ENCODE measurements at places on chromosomes 6 and 20. TPM values are rescaled to one million over a fixed set of nuclear protein-coding genes. Genes with fewer than 3 reads are reported as not detected.

GRCh38 chr6:1775441-1775840 is 165.7 kb downstream of the FOXC1 start:
- no peak for DNase-seq

The IER3 gene
- total RNA-seq = 13.5 TPM

- DNase-seq = no peak
These were observed 5.7 kb downstream of the EBF4 start for GRCh38 chr20:2698186-2698817.

- no peak for DNase-seq
These were observed at the start of gene MUC21 for GRCh38 chr6:30983439-30983838. MUC21 (plus strand) TSS chr6:30983718; CDS start chr6:30983959, 241 bp downstream.

The CALHM5 gene
- 0.10 TPM for total RNA-seq

- no peak for DNase-seq
These were observed 21.5 kb upstream of the MRGBP start for GRCh38 chr20:62774762-62775161.

- no peak for DNase-seq
These were observed 88.1 kb downstream of the SYNJ2 start for GRCh38 chr6:158069800-158070195.

The NTSR1 gene
- 4.0 TPM for total RNA-seq

DNA sequence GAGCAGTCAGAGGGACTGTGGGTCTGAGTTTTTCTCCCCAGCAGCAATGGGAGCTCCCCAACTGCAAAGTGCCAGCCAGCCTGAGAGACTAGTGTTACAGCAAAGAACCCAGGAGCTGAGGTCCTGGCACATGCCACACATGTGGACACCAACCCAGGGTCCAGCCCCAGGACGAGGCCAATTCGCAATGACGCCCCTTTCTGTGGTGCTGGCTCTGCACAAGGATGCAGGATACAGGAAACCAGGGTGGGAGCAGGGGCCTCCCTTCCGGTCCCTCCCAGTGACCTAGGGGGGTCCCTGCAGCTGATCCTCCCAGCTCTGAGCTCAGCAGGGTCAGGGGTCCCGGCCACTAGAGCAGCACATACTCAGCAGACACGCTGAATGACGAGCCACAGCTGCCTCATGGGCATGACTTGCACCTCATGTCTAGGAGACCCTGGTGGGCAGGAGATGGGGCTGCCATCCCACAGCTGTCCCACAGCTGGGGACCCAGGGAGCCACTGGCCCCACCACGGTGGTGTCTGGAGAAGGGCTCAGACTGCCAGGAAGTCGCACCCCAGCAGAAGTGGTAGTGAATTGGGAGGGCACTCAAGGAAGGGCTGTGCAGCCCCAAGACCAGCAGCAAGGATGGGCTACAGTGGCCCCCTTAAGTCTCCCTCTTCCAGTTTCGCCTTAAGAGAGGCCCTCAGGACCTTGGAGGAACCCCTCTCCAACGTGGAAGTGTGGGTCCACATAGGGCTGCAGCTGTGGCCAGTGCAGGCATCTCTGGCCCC is 3.6 kb downstream of the ARFRP1 start:
- no peak for DNase-seq

GRCh38 chr20:23362392-23363256 is 642 bp downstream of the GZF1 start:
- DNase-seq = peak; percentile 69

The NOX3 gene
- not detected for total RNA-seq

DNA sequence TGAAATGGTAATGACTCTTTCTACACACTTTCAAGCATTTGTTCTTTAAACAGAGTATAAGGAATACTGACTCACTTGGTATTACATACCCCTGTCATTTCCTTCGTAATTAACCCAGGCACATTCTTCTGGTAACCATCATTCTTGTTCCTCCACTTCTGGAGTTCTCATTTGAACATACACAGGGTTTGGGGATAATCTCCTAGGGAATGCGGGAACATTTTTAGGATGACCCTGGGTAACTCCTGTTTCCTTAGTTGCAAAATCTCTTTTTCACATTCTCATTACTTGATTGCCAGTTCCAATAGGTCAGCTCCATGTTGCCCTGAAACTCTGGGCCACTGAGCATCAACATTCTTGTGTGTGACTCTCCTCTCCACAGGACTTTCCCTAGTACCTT is 51.5 kb upstream of the E2F3 start:
- no peak for DNase-seq

- DNase-seq = no peak
These were observed 41.9 kb downstream of the PLEKHG1 start for GRCh38 chr6:150641398-150642139.

GRCh38 chr20:62830251-62830650 is 13.4 kb downstream of the COL9A3 start:
- no peak for DNase-seq

DNA sequence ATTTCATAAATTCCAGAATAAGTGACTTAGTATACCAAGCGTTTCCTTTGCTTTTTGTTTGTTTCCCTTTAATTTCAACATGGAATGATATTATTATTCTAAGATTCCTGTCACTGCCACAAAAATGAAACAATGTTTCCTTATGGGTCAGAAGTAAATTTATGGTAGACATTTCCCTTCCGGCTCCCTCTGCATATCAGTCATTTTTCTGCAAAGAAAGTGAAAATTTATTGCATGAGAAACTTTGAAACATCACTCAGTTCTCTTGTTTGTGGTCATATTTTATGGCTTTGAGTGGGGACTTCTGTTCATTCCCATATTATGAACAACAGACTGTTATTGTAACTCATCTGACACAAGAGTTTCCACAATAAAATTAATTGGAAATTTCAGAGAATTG is 97.8 kb downstream of the NKAIN2 start:
- DNase-seq = no peak

DNA sequence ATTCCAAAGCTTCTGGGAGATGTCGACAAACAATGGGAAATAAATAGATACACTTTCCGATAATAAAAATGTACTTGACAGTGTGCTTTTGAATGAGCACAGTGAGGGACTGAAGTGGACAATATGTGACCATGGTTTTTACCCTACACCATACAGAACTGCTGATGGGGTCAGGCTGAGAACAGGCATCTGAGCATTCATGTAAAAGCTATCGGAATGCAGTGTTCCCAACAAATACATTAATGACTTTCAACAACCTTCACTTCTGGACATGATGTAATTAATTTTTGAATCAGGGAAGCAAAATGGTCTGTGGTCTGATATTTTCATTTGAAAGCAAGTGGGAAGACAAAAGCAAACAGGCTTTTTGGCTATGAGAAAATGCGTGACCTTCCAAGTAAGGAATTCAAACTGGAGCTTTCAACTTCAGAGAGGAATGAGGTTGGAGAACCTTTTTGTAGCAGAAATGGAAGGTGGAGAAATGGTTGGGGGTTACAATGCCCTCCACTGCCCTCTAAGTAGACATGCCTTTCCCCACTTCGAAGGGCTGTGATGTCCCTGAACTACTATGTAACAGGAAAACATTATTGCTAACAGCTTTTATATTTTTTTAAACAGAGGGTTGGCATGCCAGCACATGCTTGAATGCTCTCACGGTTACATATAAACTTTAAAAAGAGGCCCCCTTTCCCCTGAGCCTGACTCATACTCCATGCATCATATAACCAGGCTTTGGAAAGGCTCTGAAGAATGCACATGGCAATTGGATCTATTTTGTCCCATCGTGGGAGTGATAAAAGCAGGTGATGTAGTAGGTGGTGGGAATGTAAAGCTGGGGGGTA is 203.5 kb upstream of the CITED2 start:
- no peak for DNase-seq

The DYNLT2 gene
- 1.7 TPM for total RNA-seq

The CDH4 gene
- total RNA-seq = 1.2 TPM

GRCh38 chr6:159095616-159096015 is 50.8 kb upstream of the TAGAP start:
- DNase-seq = no peak

The HMGCLL1 gene
- 6.3 TPM for total RNA-seq

GRCh38 chr6:137768935-137769334 is 98.1 kb upstream of the TNFAIP3 start:
- DNase-seq = no peak

- DNase-seq = no peak
These were observed 113.1 kb downstream of the SYNDIG1 start for GRCh38 chr20:24582373-24583168.

GRCh38 chr20:50915424-50915823 is 15.8 kb downstream of the ADNP start:
- DNase-seq = no peak

The AURKA gene
- total RNA-seq = 12.4 TPM

The BMP6 gene
- 0.25 TPM for total RNA-seq

The TFAP2B gene
- total RNA-seq = not detected

GRCh38 chr20:64000906-64001305 is 20.0 kb downstream of the PRPF6 start:
- no peak for DNase-seq

DNA sequence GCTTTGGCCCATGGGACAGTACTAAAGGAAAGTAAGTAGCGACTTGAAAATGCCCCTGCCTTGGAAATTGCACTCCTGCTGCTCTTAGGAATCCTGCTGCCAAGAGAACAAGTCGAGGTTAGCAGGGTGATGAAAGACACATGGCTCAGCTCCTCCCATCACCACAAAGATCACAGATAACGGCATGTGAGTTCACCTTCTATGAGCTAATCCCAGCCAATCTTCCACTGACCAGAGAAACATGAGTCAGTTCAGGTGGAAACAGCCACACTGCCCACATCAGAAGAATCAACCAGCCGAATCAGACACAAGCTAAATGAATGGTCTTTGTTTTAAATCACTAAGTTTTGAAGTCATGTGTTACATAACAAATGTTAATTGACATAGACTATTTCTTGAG is 106.3 kb downstream of the PRKN start:
- DNase-seq = no peak

- no peak for DNase-seq
These were observed 113.7 kb upstream of the GGTLC1 start for GRCh38 chr20:24102290-24102689.

GRCh38 chr20:36154700-36155628 is at the start of gene EPB41L1:
EPB41L1 (plus strand) TSS chr20:36154740; CDS start chr20:36173778, 19,038 bp downstream.
- peak; percentile 53 for DNase-seq

DNA sequence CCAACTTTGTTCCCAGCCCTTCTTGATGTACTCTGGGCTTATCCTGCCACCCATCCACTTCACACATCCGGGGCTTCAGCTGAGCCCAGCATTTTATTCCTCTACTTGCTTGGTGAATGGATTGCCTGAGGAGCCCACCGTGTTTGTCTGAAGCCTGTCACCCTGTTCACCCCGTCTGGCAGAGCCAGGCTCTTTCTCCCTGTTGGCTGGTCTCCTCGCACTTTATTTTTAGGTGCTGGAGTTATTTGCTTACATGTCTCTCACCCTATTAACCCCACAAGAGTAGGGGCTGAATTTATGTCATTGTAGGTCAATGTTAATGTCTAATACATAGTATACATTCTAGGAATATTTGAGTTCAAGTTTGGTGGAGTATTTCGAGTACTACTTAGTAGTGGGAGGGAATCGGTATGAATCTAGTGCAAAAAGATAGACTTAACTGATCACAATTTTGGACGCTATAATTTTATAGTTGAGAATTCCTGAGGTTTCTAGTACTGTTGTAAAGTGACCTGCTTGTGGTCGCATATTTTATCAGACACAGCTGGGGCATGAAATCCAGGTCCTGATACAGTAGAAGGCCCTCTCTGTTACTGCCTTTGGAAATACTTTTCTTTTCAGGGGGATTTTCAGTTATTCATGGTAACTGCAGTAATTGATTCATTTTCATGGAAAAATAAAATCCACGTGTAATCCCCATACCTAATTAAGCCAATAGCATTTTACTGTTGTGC is 10.8 kb downstream of the JARID2 start:
- no peak for DNase-seq

The KHDC1 gene
- total RNA-seq = 5.8 TPM

DNA sequence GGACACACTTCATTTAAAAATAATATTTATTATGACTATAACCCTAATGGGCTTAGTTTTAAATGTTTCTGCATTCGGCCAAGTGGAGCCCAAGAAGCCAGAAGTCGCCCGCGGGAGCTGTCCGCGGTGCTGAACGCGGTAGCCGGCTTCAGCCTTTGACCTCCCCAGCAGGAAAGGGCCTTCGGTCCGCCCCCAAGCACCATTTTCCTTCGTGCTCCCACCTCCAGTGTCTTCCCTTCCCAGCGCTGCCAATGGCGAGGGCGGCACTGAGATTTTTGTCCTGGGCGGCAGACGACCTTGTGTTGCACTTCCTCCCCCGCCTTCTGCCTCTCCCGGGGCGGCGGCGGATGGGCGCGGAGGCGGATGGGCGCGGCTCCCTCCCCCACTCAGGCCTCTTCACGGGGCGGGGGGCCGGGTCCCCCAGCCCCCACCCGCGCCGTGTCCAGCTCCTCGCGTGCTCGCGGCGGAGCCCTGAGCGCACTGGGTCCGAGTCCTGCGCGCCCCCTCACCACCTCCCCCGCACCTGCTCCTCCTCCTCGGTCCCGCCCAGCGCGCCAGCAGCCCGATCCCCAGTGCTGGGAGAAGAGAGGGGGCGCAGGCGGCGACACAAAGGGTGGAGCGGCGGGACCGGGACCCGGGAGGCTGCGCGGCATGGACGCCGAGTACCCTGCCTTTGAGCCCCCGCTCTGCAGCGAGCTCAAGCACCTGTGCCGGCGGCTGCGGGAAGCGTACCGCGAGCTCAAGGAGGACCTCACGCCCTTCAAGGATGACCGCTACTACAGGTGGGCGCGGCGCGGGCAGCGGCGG is 23.6 kb upstream of the TMEM181 start:
- peak; percentile 78 for DNase-seq
